Ascending aorta (tissue), 2 donors: ENCODE measurements at places on chromosomes 3 and 15.

DNA sequence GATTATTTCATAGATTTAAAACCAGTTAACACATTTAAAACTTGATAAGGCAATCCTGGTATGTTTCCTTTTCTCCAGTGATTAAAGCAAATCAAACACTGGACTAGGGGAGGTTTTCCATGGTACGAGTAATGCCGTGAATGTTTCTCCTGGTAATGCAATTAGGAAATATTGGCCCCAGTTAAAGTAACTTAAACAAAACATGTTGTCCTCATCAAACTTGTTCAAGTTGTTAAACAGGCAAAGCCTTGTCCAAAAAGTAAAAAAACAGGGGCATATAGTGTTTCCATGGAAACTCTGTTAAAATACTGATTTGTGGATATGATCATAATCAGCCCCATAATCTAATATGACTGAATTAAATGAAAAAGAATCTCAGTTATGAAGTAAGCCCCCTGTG lies 13.1 kb upstream of the LRTM1 start:
- no peaks in the 10 kb centered on the region for H3K27me3 ChIP-seq
- DNase-seq, result no peak
- H3K27ac ChIP-seq, result no peak overlapping the region
- H3K4me3 ChIP-seq, result no peak overlapping the region
- no peaks in the 10 kb centered on the region for H3K4me1 ChIP-seq
- no peaks in the 10 kb centered on the region for H3K36me3 ChIP-seq

DNA sequence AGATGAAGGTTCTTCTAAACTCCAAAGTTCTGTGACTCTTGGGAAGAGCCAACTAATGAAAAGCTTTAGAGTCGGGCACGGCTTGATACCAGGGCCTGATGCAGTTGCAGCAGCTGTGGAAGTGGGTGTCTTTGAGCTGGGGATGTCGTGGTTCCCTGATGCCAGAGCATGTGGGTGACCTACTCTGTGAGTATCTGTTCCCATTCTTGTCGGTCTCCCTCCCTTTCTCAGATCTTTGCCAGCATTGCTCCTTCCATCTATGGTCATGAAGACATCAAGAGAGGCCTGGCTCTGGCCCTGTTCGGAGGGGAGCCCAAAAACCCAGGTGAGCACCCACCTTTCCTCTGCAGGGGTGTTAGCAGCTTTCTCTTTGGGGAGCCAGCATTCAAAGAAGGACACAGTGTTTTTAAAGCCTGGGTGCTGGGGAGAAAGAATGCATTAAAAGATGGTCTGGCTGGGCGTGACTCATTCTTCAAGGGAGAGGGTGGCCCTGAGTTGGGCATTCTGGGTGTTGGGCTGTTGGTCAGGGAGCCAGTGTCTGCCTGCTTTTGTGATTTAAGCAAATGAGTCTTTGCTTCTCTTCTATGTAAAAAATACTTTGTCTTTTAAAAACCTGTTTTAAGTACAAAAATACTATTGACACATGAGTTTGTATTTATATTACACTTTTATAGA lies 13.2 kb upstream of the PODXL2 start:
- DNase-seq, result no peak
- no peak overlapping the region for H3K27ac ChIP-seq
- no peak overlapping the region for H3K4me3 ChIP-seq
- peaks cover 6% of the 10 kb centered on the region for H3K4me1 ChIP-seq
- no peaks in the 10 kb centered on the region for H3K27me3 ChIP-seq

- H3K4me1 ChIP-seq, result no peaks in the 10 kb centered on the region
- H3K27me3 ChIP-seq, result no peaks in the 10 kb centered on the region
- DNase-seq, result no peak
- no peaks in the 10 kb centered on the region for H3K36me3 ChIP-seq
- H3K4me3 ChIP-seq, result no peak overlapping the region
- H3K27ac ChIP-seq, result no peak overlapping the region
Observed at GRCh38 chr3:839981-840380, 252.8 kb upstream of the CNTN6 start.

GRCh38 chr3:72587282-72587681 lies 261.0 kb downstream of the SHQ1 start:
- no peak for DNase-seq
- peaks cover 6% of the 10 kb centered on the region for H3K4me1 ChIP-seq
- H3K4me3 ChIP-seq, result no peak overlapping the region
- no peak overlapping the region for H3K27ac ChIP-seq
- H3K27me3 ChIP-seq, result no peaks in the 10 kb centered on the region
- H3K36me3 ChIP-seq, result no peaks in the 10 kb centered on the region

DNA sequence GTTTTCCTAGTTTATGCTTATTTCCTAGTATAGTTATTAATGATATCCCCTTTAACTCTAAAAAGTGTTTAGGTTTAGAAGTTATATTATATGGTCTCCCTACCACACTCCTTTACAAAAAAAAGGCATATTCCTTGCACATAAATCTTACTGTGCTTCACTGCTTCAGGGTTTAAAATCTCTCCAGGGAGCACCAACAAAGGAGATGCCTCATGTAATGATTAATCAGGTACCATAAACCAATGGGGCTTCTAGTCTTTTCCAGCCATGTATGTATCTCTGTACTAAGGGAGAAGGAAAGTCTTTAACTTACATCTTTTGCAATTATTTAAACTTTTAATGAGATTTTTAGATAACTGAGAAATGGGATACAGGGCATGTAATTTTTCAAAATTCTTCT lies 91.5 kb upstream of the RBMS3 start:
- no peaks in the 10 kb centered on the region for H3K4me1 ChIP-seq
- DNase-seq, result no peak
- H3K36me3 ChIP-seq, result no peaks in the 10 kb centered on the region
- H3K27me3 ChIP-seq, result no peaks in the 10 kb centered on the region
- H3K27ac ChIP-seq, result no peak overlapping the region
- no peak overlapping the region for H3K4me3 ChIP-seq

GRCh38 chr3:3860235-3860634 lies 61.0 kb downstream of the LRRN1 start:
- H3K4me3 ChIP-seq, result no peak overlapping the region
- no peak overlapping the region for H3K27ac ChIP-seq

DNA sequence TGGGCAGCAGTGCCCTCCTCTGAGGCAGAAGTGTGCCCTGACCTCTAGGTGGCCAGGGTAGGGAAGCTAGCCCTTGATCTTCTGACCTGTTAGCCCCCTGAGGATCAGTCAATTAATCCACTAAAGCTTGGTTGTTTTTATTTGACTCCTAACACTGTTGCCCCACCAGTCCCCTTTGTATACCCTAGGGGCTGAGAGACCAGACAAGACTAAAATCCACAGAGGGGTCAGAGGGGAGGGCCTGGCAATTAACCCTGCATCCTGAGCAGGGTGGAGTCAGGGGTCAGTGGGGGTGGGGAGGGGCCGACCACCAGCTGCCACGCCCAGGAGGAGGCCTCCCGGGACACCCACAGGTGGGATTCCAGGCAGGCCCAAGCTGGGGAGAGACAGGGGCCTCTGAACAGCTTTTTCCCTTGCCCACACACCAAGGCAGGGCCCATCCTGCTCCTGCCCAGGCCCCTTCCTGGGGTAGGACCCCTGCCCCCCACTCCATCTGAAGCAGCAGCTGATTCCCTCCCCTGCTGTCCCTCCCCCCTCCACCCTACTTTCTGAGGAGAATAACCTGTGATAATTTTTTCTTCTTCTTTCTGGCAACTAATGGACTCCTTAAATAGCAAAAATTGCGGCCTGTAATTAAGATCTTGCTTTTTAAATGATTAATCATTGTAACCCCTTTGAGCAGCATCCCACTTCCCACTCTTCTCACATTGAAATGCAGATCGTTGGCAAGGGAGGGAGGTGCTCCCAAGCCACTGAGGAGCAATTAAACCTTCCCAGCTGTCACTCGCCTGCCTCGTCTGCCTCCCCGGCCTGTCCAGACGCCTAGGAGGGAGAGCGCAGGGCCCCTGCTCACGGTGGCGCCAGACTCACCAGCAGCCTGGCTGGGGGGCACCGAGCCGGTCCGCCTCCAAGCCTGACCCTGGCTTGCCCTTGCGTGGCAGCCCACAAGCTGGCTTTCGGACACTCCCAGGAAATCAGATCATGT lies 51.9 kb downstream of the RHCG start:
- H3K27me3 ChIP-seq, result no peaks in the 10 kb centered on the region
- DNase-seq, result no peak
- no peaks in the 10 kb centered on the region for H3K4me1 ChIP-seq
- no peak overlapping the region for H3K4me3 ChIP-seq

DNA sequence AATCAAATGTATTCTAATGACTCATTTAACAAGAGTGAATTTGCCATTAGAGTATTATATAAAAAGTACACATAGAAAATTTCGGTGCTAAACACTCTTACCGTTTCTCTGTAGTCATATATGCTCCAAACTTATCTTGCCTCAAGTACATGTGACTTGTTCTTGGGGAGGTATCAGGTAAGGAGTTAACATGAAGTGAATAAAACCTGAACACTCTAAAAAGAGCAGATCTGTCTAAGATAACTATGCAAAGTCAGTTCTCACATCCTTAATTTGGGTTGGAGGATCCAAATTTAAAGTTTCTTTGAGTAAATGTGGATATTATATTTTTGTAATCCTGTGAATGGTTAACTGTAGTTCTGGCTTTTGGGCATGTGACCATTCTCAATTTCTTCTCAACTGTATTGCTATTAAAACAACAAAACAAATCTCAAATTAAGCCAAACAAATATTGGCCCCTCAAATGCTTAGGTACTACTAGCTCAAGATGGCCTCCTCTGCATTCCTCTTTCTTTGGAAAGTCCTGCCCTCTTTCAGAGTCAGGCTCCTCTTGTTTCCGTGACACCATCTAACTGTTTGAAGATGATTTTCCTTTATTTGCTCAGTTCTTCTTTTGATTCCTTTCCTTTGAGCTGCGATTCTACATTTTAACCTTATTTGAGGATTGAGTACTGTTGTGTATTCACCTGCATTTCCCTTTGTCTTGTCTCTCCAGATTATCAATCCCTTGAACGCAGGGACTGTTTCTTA lies 4.2 kb downstream of the EDEM1 start:
- no peak for DNase-seq
- no peak overlapping the region for H3K27ac ChIP-seq
- no peak overlapping the region for H3K4me3 ChIP-seq
- no peaks in the 10 kb centered on the region for H3K27me3 ChIP-seq
- H3K36me3 ChIP-seq, result peaks cover 2% of the 10 kb centered on the region

GRCh38 chr3:88137836-88138235 lies 11.9 kb upstream of the C3orf38 start:
- no peaks in the 10 kb centered on the region for H3K4me1 ChIP-seq
- DNase-seq, result no peak
- H3K36me3 ChIP-seq, result peaks cover 57% of the 10 kb centered on the region
- no peak overlapping the region for H3K4me3 ChIP-seq
- H3K27ac ChIP-seq, result no peak overlapping the region

GRCh38 chr3:146473726-146474125 lies 4.4 kb upstream of the PLSCR2 start:
- H3K27me3 ChIP-seq, result no peaks in the 10 kb centered on the region
- H3K4me1 ChIP-seq, result no peaks in the 10 kb centered on the region
- DNase-seq, result no peak
- no peaks in the 10 kb centered on the region for H3K36me3 ChIP-seq

DNA sequence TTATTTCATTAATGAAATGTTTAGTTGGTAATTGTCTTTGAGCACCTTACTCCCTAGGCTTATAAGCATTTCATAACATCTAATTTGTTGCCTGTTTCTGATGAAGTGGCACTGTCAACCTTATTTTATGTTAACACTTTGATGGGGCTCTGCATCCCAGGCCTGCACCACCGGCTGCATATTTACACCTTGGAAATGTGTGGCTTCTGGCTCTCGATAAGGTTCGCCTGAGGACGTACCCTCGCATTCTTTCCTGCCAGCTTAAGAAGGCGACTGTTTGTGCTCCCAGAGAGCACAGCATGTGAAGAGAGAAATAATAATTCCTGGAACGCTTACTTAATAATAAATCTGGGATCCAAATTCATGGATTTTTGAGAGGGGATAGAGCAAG lies 763.3 kb upstream of the CFAP20DC start:
- no peaks in the 10 kb centered on the region for H3K27me3 ChIP-seq
- no peak overlapping the region for H3K4me3 ChIP-seq
- H3K27ac ChIP-seq, result no peak overlapping the region
- DNase-seq, result no peak
- H3K36me3 ChIP-seq, result no peaks in the 10 kb centered on the region
- H3K4me1 ChIP-seq, result peaks cover 16% of the 10 kb centered on the region

GRCh38 chr15:87753539-87753938 lies 503.0 kb downstream of the NTRK3 start:
- no peaks in the 10 kb centered on the region for H3K36me3 ChIP-seq
- no peak for DNase-seq
- H3K27me3 ChIP-seq, result no peaks in the 10 kb centered on the region
- H3K4me3 ChIP-seq, result no peak overlapping the region
